ENCODE measurements at places on chromosomes 13 and 19.

DNA sequence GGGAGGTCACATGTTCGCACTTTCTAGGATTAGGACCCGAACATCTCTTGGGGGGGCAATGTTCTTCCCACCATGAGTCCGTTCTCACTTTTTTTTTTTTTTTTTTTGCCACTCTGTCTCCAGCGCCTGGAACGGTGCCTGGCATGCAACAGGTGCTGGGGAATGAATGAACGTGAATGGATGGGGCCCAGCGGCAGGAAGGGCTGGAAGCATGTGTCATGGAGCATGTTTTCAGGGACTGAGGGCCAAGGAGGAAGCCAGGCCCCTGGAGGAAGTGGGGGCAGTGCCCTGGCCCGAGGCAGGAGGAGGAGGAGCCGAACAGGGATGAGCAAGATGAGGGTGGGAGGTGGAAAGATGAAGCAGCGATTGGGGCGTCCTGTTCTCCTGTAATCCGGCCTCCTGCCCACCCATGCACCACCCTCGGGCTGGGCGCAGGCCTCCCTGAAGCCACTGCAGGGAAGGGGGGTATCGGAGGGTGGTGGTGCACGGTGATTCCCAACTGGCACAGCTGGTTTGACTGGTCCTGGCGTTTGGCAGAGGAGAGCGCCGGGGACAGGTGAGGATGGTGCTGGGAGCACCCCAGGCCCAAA lies 8.8 kb upstream of the SULT2B1 start:
- DNase-seq, result no peak

DNA sequence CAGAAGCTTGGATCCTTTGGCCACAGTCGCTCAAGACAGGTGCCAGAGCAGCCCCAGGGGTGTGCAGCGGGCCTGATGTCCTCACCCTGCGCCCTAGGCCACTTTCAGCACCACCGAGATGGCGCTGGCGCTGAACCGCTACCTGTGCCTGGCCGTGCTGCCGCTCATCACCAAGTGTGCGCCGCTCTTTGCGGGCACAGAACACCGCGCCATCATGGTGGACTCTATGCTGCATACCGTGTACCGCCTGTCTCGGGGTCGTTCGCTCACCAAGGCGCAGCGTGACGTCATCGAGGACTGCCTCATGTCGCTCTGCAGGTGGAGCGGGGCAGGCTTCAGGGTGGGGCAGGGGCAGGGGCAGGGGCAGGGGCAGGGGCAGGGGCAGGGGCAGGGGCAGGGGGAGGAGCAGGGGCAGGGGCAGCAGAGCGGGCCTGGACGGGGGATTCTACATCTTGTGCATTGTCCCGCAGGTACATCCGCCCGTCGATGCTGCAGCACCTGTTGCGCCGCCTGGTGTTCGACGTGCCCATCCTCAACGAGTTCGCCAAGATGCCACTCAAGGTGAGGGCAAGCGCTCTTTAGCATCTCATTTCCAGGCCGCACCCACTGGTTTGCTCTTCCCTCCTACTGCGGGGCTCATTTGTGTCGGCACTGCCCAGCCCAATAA lies 69.1 kb downstream of the RYR1 start:
- no peak for DNase-seq

DNA sequence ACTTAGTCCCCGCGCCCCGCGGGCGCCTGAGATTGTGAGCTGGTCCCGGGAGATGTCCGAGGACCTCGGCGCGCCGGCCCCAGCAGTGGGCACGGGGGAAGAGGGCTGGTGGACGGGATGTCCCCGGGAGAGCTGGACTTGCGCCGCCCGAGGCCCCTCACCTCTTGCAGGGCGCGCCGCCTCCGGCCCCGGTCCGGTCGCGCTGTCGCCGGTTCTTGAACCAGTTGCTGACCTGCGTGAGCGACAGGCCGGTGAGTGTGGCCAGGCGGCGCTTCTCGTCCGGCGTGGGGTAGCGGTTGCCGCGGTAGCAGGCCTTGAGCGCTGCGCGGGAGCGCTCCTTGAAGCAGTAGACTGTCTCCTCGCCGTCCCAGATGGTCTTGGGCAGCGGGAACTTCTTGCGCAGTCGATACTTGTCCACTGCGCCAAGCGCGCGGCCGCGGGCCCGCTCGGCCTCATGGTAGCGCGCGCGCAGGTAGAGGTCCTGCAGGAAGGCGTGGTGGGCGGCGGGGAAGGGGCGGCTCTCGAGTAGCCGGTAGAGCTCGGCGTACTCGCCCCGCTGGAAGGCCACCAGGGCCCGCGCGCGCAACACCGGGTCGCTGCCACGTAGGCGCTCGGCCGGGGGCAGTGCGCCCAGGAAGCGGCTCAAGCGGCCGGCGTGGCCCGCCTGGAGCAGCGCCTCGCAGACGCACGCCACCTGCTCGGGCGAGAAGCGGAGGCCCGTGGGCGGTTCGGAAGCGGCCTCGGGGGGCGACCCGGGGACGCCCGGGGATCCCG lies 984 bp downstream of the SIX5 start:
- no peak for DNase-seq

DNA sequence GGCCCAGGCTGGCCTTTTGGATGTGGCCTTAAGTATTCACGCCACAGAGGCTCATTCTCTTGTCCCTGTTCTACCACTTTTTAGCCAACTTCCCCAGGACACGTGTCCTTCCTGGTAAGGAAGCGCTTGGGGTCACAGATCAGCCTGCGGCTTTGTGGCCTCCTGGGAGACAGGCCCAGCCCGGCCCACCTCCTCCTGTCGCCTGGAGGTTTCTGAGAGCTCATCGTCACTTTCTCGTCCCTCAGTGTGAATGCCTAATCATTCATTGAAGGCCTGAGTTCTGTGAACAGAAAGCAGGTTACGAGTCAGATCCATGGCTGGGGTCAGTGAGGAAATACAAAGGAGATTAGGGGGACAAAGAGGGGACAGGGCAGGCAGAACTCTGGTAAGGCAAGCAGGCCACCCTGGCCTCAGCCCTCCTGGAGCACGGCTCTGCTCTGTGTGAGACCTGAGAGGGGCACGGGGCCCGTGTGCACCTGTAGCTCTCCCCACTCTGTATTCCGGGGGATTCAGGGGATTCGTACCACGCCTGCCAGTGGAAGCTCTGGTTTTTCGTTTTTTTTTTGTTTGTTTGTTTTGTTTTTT lies 38.6 kb upstream of the TSHZ3 start:
- DNase-seq, result no peak

- DNase-seq, result no peak
These were observed 40.3 kb downstream of the RCBTB2 start for GRCh38 chr13:48492470-48493065.

GRCh38 chr13:83798731-83799130 lies 83.5 kb downstream of the SLITRK1 start:
- DNase-seq, result no peak

GRCh38 chr19:38736036-38736412 lies 8.2 kb downstream of the CAPN12 start:
- DNase-seq, result no peak
